ENCODE measurements at places on chromosomes 5 and 9. TPM values are rescaled to one million over a fixed set of nuclear protein-coding genes. Genes with fewer than 3 reads are reported as not detected.

HAUS6 gene
- 13.3 TPM for total RNA-seq

GAPVD1 gene
- 24.9 TPM for total RNA-seq

SPINK1 gene
- total RNA-seq, result not detected

IL9 gene
- total RNA-seq, result not detected

GDA gene
- under 0.01 TPM for total RNA-seq

QRFP gene
- total RNA-seq, result not detected

CCT5 gene
- total RNA-seq, result 468 TPM

SLC6A19 gene
- total RNA-seq, result not detected

All from bronchus fibroblast of lung (primary cell).